ENCODE measurements at places on chromosomes 4 and X.

- no peak overlapping the region for H3K27ac ChIP-seq
- H3K27me3 ChIP-seq: no peaks in the 10 kb centered on the region
- no peak overlapping the region for H3K4me3 ChIP-seq
- no peak for DNase-seq
- peaks cover 35% of the 10 kb centered on the region for H3K36me3 ChIP-seq
- H3K4me1 ChIP-seq: peaks cover 5% of the 10 kb centered on the region
Observed at GRCh38 chrX:314781-315595, 3.6 kb downstream of the GTPBP6 start.

DNA sequence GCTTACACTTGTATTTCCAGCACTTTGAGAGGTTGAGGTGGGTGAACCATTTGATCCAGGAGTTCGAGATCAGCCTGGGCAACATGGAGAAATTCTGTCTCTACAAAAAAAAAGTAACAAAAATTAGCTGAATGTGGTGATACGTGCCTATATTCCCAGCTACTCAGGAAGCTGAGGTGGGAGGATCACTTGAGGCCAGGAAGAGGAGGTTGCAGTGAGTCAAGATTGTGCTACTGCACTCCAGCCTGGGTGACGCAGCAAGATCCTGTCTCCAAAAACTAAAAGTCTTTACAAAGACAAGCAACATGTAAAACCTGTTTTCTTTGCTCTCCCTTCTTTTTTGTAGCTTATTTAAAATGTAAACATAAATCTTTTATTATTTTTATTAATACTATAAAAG is 1156.1 kb downstream of the FAT4 start:
- no peak overlapping the region for H3K27ac ChIP-seq
- no peak overlapping the region for H3K4me3 ChIP-seq
- H3K4me1 ChIP-seq: no peaks in the 10 kb centered on the region
- no peaks in the 10 kb centered on the region for H3K36me3 ChIP-seq

DNA sequence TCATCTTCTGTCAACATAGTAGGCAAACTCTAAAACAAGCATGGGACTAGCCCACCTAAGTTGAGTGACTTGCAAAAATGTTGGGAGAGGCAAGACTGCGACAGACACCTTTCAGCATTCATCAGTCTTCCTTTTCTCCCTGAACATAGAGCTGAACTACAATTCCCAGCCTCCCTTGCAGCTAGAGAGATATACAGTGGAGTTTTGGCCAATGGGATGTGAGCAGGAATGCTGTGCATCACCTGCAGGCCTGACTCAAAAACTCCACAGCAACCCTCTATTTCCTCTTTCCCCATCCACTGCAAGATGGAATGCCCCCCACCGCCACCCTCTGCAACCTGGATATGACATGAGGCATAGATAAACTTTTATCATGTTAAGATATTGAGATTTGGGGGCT is 66.5 kb downstream of the PDHA1 start:
- H3K36me3 ChIP-seq: no peaks in the 10 kb centered on the region
- DNase-seq: no peak
- H3K4me1 ChIP-seq: no peaks in the 10 kb centered on the region
- no peak overlapping the region for H3K4me3 ChIP-seq
- H3K27ac ChIP-seq: no peak overlapping the region
- H3K27me3 ChIP-seq: no peaks in the 10 kb centered on the region

DNA sequence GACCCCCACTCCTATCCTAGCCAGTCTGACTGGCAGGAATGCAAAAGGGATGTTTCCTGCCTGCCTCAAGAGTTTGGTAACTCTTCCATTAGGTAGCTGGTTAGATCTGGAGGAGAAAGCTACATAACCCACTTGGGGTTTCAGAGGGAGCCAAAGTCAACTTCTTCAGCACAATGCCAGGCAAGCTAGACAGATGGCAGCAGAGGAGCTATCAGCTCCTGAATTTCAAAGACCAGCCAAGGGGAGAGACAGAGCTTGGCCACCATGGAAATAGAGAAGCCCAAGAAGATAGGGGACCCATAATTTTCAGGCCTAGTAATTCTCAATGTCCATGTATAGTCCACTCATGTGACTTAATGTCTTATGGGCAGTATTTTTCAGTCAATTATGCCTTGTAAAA is 56.4 kb downstream of the PGRMC1 start:
- H3K27me3 ChIP-seq: no peaks in the 10 kb centered on the region
- no peak overlapping the region for H3K27ac ChIP-seq
- no peak overlapping the region for H3K4me3 ChIP-seq
- no peaks in the 10 kb centered on the region for H3K4me1 ChIP-seq

DNA sequence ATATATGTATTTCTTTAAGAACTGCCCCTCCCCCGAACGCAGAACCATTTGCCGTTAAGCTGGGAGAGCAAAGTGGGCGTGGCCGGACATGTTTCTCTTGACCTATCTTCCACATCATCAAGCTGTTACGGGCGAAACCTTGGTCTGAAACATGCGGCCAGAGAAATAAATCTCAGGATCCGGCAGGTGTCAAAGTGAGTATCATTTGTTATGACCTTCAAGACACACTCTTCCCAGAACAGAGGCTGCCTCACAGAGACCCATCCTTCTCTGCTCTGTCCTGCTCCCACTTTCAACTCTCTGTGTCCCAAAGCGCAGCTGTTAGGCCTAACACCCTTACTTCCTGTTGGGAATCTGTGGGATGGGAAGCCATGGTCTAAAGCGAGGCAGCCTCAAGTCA is at the start of gene MAGEB18:
Gene MAGEB18, plus strand, starts transcription at position 70 of the 400 bp plus-strand sequence. CDS start 643 bp downstream, outside the sequence.
- DNase-seq: no peak
- H3K27me3 ChIP-seq: no peaks in the 10 kb centered on the region
- H3K27ac ChIP-seq: no peak within 1 kb of the TSS
- no peaks in the 10 kb centered on the region for H3K4me1 ChIP-seq
- no peak within 1 kb of the TSS for H3K4me3 ChIP-seq

DNA sequence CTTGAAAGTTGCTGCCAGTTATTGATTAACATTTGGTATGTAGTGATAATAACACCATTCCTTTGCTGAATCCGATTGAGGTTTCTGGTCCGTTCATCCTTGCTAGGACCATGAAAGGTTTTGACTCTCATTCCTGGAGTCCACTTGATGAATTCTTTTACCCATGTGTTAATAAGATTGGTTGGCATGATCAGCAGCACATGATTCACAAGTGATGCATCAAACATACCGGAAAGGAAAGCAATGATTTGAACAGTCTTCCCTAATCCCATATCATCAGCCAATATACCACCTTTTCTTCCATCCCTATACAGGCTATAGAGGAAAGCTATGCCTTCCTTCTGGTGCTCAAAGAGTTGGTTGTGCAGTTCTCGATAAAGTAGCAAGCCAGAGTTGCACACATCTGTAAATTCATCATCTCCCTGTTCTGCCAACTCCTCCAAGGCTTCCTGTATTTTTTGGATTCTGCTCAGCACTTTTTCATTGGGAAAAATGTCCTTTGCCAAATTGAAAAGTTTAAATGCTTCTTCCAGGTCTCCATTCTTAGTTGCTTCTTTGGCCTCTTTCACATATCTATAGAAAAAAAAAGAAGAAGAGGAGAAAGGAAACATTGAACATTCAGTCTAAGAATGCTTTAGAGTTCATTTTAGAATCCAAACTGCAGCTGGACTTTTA is 26.7 kb downstream of the PIN4 start:
- no peaks in the 10 kb centered on the region for H3K36me3 ChIP-seq
- no peak for DNase-seq
- no peak overlapping the region for H3K4me3 ChIP-seq
- H3K4me1 ChIP-seq: no peaks in the 10 kb centered on the region
- no peak overlapping the region for H3K27ac ChIP-seq
- no peaks in the 10 kb centered on the region for H3K27me3 ChIP-seq

DNA sequence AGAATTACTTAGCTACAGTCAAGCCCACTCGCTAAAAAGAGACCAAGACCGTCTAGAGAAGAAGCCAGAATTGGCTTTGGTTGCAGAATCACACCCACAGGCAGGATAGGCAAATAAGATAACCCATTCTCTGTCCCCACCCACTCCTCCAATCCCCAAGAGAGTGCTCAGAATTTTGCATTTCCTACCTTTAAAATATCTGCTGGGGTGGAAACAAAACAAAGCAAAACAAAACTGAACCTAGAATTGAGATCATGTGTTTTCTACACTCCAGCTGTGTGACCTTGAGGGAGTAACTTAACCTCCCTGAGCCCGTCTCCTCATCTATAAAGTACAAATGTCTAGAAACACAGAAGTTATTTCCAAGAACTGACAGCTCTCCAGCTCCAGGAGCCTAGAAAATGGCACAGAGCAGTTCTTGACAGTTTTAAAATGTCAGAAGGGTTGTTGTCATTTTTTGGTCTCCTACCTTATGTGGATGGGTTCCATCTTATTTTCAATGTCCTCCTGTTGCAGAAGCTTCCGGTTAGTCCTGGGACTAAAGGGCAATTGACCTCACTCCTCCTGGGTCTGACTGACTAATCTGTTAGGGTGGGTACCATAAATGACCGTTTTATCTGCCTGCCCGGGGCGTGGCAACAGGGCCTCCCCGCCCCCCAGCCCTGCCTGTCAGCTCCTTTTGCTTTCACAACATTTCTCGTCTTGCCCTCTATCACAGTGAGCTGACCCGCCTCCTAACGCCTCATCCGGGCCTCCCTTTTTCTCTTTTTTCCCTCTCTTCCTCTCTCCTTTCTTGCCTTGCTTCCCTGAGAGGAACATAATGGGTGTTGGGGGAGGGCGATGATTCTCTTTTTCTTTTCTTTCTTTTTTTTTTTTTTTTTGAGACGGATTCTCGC is 114.0 kb downstream of the RBM47 start:
- H3K4me3 ChIP-seq: no peak overlapping the region
- peak; percentile 43 for DNase-seq
- H3K27ac ChIP-seq: peak overlapping the region; percentile 90

DNA sequence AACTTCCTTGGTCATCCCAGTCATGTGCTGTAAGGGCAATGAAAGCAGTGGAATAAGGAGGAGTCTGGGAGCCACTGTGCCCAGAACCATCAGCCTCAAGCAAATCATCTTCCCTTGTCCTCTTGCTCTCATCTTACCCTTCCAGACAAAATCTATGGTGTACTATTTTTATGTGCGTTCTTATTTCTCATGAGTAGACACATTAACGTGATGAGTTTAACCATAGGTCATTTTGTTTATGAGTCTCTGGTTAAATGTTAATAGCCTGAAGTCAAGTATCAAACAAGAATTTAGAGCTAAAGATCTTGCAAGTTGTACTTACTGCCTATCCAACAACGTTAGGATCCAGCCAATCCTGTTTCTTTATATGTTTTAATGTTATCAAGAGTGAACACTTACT is 495.3 kb downstream of the SPRY1 start:
- H3K27me3 ChIP-seq: no peaks in the 10 kb centered on the region
- H3K4me1 ChIP-seq: no peaks in the 10 kb centered on the region
- no peak overlapping the region for H3K4me3 ChIP-seq
- H3K36me3 ChIP-seq: no peaks in the 10 kb centered on the region

GRCh38 chr4:99722725-99723124 is 65.1 kb upstream of the C4orf54 start:
- no peak overlapping the region for H3K27ac ChIP-seq
- no peak for DNase-seq
- H3K27me3 ChIP-seq: no peaks in the 10 kb centered on the region
- peaks cover 5% of the 10 kb centered on the region for H3K4me1 ChIP-seq
- no peak overlapping the region for H3K4me3 ChIP-seq
- H3K36me3 ChIP-seq: no peaks in the 10 kb centered on the region

DNA sequence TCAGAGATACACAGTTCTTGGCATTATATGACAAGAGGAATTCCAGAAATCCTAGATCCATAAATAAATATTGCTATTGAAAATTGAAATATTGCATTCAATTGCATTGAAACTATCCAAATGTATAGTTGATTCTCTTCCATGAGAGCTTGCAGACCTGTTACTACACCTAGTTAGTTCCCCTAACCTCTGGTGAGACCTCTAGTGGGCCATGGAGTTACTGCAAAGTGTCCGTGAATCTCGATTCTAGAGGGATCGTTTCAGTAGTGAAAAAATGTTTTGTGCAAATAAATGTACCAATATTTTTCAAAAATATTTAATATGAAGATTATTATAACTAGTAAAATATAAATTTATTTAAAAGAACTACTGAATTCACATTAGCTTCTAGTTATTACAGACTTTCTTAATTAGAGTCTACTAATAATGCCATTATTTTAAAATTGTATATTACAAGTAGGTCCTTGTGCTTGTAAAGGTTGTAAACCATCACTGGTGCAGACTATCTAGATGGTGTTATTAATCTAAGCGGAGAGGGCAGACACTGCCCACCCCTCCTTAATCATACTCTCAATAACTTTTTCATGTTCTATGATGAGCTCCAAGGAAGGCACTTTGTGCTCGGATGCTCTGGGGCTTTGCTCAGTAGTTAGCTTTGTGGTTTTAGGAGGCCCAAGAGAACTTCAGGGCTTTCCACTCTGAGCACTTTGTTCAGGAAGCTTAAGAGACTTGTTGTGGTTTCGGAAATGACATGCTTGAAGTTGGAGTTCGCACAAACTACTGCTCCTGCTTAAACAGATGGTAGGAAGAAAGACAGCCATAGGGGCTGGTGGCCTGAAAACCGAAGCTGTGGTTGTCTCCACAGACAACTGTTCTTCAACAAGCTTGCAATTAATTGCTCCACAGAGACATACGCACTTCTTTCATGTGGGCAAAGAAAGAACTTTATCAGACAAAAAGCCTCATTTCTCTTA is 42.8 kb downstream of the IL21 start:
- H3K27me3 ChIP-seq: no peaks in the 10 kb centered on the region
- DNase-seq: no peak
- H3K4me1 ChIP-seq: no peaks in the 10 kb centered on the region

DNA sequence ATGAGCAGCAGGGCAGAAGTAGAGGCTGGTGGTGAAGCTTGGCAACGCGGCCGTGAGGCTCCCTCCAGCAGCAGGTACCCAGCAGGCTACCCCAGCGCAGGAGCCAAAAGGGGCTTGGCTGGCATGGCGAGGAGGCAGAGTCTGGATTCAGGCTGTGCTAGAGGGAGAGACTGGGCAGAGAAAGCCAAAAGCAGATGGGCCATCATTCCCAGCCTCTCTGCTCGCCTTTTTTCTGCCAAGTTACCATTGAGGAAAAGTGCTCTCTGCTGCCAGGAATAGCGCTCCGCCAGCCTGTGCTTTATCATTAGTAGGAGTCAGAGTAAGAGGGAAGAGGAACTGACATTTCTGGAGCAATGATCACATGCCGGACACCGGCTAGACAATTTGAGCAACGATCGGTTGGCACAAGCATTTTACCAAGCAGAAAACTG is 28.7 kb upstream of the MAP3K15 start:
- no peaks in the 10 kb centered on the region for H3K27me3 ChIP-seq
- H3K4me3 ChIP-seq: no peak overlapping the region
- no peak overlapping the region for H3K27ac ChIP-seq
- no peaks in the 10 kb centered on the region for H3K4me1 ChIP-seq
- no peak for DNase-seq
- H3K36me3 ChIP-seq: peaks cover 2% of the 10 kb centered on the region

DNA sequence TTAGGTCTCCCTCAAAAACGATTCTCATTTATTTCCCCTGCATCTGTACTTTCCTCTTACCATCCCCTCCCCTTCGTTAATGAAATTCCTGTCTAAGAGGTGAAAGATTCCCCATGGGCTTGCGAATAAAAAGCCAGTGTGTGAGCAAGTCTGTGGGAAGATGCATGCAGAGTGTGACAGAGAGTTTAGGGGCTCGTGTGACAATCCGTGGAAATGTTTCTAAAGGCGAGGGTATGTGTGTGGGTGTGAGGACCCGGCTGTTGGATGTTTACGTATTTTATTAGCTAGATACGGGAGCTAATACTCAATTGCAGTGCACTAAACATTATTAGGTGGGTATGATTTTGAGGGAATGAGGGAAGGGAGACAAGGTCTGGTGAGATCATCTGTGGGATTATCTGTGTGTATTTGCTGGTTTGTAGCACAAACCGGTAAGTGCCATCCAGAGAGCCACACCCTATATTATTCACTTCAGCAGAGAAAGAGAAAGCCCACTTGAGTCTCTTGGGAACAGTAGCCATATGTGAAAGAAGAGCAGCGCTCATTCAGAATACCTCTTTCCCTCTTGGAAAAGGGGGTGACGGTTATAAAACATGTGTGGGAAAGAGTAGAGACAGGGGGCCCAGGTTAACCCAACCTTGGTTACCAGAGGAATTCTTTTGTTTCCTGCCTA is 893 bp upstream of the HOPX start:
- no peak for DNase-seq
- H3K27me3 ChIP-seq: no peaks in the 10 kb centered on the region
